Activated CD4-positive, alpha-beta memory T cell treated with anti-CD3 and anti-CD28 coated beads, Interleukin-2, amount 10 ng/mL, durations not matched to agents 7 days and 5 days (primary cell): ENCODE measurements at places on chromosomes 6 and 20. TPM values are rescaled to one million over a fixed set of nuclear protein-coding genes. Genes with fewer than 3 reads are reported as not detected.

DNA sequence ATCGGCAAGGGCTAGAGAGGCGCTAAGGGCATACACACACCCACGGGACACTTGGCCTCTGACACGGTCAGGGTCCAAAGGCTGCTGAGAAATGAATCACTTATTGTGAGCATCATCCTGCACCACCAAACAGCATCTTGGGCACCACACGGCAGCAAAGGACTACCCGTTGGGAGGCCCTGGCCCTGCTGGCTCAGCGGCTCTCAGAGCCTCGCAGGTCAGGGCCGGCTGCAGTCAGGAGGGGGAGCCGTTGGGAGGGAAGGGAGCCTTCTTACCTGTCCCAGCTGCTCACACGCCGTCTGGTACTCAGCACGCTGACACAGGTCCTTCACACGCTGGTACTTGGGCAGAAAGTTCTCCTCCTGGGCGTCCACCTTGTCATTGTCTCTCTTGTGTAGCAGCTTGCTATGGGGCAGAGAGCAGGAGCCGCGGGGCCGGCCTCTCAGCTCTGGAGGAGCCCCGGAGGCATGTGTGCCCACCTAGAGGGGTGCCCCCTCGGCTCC is 109.0 kb downstream of the SULF2 start:
- no peaks in the 10 kb centered on the region for H3K4me1 ChIP-seq
- H3K27ac ChIP-seq = no peak overlapping the region
- H3K36me3 ChIP-seq = no peaks in the 10 kb centered on the region
- no peak for DNase-seq

GRCh38 chr6:1137849-1138248 is 174.0 kb upstream of the FOXQ1 start:
- H3K4me1 ChIP-seq = no peaks in the 10 kb centered on the region
- H3K27me3 ChIP-seq = peaks cover 9% of the 10 kb centered on the region
- H3K36me3 ChIP-seq = no peaks in the 10 kb centered on the region
- no peak overlapping the region for H3K4me3 ChIP-seq

DNA sequence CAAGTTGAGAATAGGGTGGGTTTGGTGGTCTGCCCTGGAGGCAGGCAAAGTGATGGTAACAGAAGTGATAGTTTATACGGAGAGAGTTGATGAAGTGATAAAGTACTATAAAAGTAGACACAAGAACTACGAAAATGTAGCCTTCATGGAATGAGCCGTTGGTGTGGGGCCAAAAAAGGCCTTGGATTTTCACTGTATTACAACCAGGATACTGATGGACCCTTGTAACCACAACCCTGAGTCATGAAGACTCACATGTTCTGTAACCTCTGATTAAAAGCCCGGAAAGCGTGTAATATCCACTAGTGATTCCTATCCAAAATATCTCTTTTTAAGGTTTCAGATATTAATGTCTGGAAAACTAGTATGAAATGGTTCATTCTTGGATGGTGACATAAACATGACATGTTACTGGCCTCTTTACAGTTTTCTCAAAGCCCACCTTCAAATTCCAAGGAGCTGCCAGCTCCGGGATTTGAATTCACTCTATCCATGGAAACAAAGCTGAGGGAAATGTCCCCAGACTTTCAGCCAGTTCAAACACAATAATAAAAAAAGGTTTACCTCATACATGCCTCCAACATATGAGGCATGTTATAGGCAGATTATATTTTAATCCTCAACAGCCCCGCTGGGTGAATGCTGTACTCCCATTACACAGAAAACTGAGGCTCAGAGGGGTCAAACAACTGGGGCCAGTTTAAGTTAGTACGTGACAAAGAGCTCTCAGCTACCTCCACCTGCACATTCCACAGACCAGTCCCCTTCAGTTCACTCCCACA is 55.4 kb downstream of the MRPL14 start:
- H3K36me3 ChIP-seq = no peaks in the 10 kb centered on the region
- H3K4me1 ChIP-seq = peaks cover 21% of the 10 kb centered on the region
- no peak for DNase-seq

DNA sequence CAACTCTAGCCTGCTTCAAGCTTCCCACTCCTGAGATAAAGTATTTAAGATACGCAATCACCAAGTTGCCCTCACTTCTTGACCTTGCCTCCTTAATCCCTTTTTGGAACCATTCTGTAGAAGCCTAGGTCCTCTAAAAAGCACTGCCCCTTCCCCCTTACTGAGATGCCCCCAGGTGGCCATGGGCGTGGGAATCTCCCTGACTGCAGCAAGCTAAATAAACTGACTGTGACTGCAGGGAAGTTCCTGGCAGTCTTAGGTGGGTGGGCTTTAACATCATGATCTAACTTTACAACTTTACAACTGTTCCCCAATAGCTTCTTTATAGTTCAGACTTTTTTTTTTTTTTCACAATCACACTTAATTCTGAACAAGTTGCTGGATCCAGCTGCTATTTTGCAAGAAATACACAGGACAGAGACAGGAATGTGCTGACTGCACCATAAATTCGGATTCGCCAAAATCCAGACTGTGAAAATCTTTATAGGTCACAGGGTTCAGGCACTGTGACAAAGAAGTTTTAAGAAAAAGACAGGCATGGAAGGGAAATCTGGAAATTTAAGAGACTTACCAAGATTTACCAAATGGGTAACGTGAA is 344.2 kb upstream of the SULF2 start:
- no peaks in the 10 kb centered on the region for H3K4me1 ChIP-seq
- H3K36me3 ChIP-seq = no peaks in the 10 kb centered on the region
- DNase-seq = no peak
- peaks cover 14% of the 10 kb centered on the region for H3K27me3 ChIP-seq

DNA sequence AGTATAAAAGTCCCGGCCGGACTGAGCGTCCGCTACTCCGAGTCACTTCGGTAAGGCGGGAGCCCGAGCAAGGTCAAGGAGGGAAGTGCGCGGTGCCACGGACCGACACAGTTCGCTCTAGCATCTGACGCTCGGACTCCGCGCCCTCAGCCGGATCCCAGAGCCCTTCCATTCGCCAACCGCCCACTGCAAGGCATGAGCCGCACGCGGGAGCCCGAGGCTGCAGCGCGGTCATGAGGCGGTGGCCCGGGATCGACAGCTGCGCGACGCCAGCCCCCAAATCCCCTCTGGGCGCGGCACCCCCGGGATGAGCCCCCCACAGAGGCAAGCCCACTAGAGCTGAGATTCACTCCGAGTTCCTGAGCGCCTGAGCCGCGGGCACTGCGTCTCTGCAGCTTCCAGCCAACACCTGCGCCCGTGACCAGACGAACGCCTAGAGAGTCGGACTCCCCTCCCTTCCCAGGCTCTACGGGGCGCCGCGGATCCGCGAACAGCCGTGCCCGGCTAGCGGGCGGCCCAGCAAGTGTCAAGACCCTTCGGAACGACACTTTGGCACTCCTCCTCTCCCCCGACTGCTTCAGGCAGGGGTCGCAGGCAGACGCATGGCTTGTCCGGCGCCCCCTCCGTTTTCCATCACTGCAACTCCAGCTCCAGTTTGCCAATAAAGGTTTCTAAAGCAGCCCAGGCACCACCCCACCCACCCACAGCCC is 725 bp upstream of the ISM1 start:
- peaks cover 73% of the 10 kb centered on the region for H3K27me3 ChIP-seq
- H3K4me1 ChIP-seq = peaks cover 15% of the 10 kb centered on the region
- no peak overlapping the region for H3K27ac ChIP-seq

- no peak overlapping the region for H3K4me3 ChIP-seq
- H3K36me3 ChIP-seq = no peaks in the 10 kb centered on the region
- no peaks in the 10 kb centered on the region for H3K27me3 ChIP-seq
- DNase-seq = no peak
Measured at GRCh38 chr6:53906842-53907241, 112.0 kb downstream of the LRRC1 start.

DNA sequence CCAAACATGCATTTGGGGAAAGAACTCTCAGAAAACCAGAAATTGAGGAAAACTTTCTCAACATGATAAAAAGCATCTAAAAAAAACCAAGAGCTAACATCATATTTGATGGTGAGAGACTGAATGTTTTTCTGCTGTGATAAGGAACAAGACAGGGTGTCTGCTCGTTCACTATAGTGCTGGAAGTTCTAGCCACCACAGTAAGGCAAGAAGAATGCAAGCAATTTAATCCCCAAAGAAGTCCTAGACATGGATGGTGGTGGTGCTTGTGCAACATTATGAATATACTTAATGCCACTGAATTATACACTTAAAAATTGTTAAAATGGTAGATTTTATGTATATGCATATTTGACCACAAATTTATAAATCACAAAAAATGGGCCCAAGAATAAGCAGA is 53.4 kb downstream of the LYRM2 start:
- DNase-seq = no peak
- H3K27me3 ChIP-seq = peaks cover 2% of the 10 kb centered on the region
- H3K4me3 ChIP-seq = no peak overlapping the region
- peaks cover 3% of the 10 kb centered on the region for H3K4me1 ChIP-seq
- no peaks in the 10 kb centered on the region for H3K36me3 ChIP-seq

DNA sequence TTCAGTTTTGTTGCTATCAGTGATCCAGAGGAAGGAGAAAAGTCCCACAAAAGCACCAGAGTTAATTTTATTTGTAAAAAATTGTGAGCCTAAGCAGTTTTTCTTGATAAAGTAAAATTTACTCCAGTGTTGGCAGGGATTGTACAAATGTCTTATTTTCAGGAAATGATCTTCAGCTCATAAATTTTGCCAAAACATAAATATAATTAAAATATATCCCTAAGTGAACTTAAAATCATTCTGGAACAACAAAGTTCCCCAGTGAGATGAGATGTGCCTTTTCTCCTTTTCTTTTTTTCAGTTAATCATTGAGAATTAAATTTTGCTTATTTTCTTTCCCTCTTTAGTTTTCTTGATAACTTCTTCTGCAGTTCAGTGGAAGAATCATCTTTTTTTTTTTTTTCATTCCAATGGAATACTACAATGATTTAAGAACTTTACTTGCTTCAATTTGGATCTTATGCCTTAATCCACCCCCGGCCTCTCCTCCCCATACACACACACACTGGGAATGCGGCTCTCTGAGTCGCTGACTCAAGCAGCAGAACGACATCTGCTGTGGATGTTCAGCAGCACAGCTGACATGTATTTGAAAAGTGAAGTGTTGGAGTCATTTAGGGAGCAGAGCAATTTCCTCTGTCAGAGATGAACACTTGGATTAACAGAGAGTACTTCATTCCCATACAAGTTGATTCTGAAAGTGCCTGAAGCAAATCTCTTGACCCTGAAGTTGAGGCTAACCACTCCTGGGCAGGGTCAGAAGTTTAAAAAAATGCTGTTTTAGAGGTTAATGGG is 27.7 kb upstream of the LAMA4 start:
- H3K36me3 ChIP-seq = no peaks in the 10 kb centered on the region
- DNase-seq = no peak
- H3K4me1 ChIP-seq = peaks cover 28% of the 10 kb centered on the region
- peaks cover 68% of the 10 kb centered on the region for H3K27me3 ChIP-seq
- H3K4me3 ChIP-seq = no peak overlapping the region
- no peak overlapping the region for H3K27ac ChIP-seq

DNA sequence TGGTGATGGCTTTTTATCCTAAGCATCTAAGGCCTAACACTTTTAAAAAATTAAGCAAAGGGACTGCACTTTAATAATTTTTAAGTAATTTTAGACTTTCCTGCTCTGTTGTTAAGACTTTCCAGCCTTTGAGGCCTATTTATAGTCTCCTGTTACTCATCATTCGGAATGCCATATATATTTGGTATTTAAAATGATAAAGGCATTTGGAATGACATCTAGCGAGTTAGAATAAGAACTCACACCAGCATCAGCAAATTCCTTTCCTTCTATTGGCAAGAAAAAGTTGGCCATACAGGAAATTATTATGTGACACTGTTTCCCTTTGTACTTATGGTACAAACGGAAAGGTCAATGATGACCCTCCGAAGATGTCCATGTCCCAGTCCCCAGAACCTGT is 88.1 kb upstream of the STMND1 start:
- H3K27ac ChIP-seq = no peak overlapping the region
- no peak for DNase-seq
- no peak overlapping the region for H3K4me3 ChIP-seq
- H3K27me3 ChIP-seq = peaks cover 33% of the 10 kb centered on the region
- peaks cover 7% of the 10 kb centered on the region for H3K36me3 ChIP-seq

GRCh38 chr6:36545767-36546307 is 1.4 kb downstream of the STK38 start:
- H3K27ac ChIP-seq = peak overlapping the region; percentile 92
- H3K36me3 ChIP-seq = peaks cover 45% of the 10 kb centered on the region
- peaks cover 47% of the 10 kb centered on the region for H3K4me1 ChIP-seq
- H3K4me3 ChIP-seq = peak overlapping the region; percentile 96
- no peak for DNase-seq

GRCh38 chr6:68638230-68638900 is 3.3 kb downstream of the ADGRB3 start:
- no peak for DNase-seq
- H3K4me3 ChIP-seq = no peak overlapping the region
- peaks cover 15% of the 10 kb centered on the region for H3K4me1 ChIP-seq
- H3K27me3 ChIP-seq = peaks cover 47% of the 10 kb centered on the region
- H3K36me3 ChIP-seq = no peaks in the 10 kb centered on the region
- H3K27ac ChIP-seq = no peak overlapping the region

- H3K27me3 ChIP-seq = no peaks in the 10 kb centered on the region
- H3K27ac ChIP-seq = peak overlapping the region; percentile 16
- peaks cover 23% of the 10 kb centered on the region for H3K4me1 ChIP-seq
- H3K36me3 ChIP-seq = peaks cover 5% of the 10 kb centered on the region
- H3K4me3 ChIP-seq = peak overlapping the region; percentile 43
Measured at GRCh38 chr20:58691773-58692578, 624 bp upstream of the NPEPL1 start.

DNA sequence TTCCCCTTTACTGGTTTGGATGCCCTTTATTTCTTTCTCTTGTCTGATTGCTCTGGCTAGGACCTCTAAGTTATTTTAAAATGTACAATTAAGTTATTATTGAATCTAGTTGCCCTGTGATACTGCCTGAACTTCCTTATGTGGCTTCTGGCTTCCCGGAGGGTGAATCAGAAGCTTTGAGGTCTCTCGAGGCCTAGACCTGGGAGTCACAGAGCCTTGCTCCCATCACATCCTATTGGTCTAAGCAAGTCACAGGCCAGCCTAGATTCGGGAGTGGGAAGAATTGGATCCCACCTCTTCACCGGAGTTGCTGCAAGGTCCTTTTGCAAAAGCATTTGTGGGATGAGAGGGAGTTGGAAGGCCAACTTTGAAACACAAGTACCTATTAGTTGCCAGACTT is 15.2 kb downstream of the BCAS4 start:
- no peaks in the 10 kb centered on the region for H3K36me3 ChIP-seq
- DNase-seq = no peak
- H3K27me3 ChIP-seq = no peaks in the 10 kb centered on the region
- H3K4me3 ChIP-seq = no peak overlapping the region

- peaks cover 6% of the 10 kb centered on the region for H3K36me3 ChIP-seq
- H3K27ac ChIP-seq = no peak overlapping the region
- H3K4me1 ChIP-seq = peaks cover 35% of the 10 kb centered on the region
- H3K4me3 ChIP-seq = no peak overlapping the region
- DNase-seq = no peak
Measured at GRCh38 chr6:2921520-2922115, 18.5 kb upstream of the SERPINB9 start.

VARS1 gene
- 88.4 TPM for total RNA-seq

LRRN4 gene
- not detected for total RNA-seq

ARFGEF3 gene
- 0.55 TPM for total RNA-seq

ARFGAP1 gene
- total RNA-seq = 80.1 TPM

ULBP2 gene
- 1.8 TPM for total RNA-seq

EYS gene
- total RNA-seq = not detected

SAMD5 gene
- total RNA-seq = not detected

PRSS35 gene
- total RNA-seq = not detected

EBF4 gene
- 2.7 TPM for total RNA-seq

JPH2 gene
- 0.05 TPM for total RNA-seq

CGAS gene
- total RNA-seq = 48.2 TPM

FAM83C gene
- total RNA-seq = not detected
